GM12891 (cell line): ENCODE measurements at places on chromosomes 2 and 18.

DNA sequence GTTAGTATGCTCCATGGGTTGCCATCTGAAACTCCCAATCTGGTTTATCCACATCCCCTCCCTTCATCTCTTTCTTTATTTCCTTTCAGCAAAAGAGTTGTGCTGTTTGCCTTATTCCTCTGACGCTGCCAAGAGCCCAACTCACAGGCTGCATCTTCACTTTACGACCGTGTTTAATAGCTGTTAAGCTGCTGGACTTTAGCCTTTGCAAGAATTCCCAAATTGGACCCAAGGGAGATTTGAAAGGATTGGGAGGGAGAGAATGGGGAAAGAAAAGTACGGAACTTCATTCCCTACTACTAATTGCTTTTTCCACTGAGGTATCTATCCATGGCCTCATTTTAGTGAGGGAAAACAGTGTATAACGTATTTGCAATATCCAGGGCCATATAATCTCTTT is 263.4 kb upstream of the MEIS1 start:
- DNase-seq: no peak

GRCh38 chr2:237290261-237290660 is 123.7 kb downstream of the COL6A3 start:
- DNase-seq: no peak

DNA sequence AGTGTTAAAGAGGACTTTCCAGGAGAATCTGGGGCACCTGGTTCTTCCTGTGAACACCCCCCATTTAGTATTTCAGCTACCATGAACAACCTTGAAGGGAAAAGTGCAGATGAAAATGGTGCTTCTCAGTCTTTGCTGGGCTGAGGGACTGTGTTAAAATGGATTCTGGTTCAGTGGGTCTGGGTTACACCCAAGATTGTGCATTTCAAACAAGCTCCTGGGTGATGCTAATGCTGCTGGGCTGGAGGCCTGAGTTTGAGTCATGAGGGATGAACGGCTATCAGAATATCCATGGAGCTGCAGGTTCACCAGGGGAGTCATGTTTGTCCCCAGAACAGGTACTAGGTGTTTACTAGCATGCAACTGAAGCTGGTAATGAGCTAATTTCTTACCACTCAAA is 24.0 kb downstream of the MRPL44 start:
- DNase-seq: no peak

DNA sequence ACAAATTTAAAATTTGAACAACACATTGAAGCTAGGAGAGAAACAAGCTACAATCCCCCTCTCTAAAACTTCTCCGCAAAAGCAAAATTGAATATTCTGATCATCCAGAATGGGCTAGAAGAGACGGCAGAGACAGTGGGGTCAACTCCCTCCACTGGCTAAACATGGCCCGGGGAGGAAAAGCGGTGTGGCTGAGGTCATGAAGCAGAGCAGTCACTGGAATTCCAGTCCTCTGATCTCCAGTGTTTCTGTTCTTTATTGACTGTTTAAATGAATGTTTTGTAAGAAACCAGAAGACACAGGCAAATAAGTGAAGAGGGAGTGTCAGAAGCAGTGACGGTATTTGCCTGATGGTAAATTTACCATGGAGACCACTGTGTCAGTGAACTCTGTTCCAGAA is 116.2 kb downstream of the GAREM1 start:
- no peak for DNase-seq

DNA sequence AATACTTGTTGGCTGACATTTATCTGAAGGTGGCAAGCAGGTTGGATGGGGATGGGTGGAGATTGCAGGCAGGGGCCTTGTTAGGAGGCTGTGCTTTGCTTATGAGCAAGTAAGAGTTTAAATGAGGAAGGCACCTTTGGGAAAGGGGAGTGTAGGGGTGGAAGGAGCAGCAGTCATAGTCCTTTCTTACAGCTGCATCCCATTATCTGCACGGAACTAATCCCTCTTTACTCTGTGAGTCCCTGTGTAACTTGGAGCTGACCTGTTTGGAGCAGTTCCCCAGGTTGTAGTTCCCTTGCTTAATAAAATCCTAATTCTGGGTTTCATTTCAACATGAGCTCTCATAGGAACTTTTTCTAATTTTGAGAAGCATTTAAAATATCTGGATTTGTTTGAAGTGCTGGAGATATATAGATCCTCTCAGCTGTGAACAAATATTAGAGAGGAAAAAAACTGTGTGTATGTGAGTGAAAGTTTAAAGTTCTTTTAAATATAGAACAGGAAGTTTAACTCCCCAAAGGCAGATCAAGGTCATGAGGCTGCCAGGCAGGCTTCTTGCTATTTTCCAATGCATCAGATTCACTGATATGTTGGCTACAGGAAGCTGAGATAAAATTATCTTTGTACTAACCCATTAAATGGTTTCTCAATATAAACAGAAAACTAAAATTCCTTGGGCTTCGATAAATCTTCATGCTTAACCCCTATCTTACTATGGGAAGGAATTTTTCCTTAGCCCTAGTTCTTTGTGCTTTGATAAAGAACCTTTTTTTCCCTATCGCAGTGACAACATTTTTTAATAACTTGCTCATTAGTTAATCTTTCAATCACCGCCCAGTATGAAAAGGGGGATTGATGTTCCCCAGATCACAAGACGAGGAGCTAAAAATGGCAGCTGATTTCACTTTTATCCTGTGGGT is 104.6 kb upstream of the EML6 start:
- no peak for DNase-seq

DNA sequence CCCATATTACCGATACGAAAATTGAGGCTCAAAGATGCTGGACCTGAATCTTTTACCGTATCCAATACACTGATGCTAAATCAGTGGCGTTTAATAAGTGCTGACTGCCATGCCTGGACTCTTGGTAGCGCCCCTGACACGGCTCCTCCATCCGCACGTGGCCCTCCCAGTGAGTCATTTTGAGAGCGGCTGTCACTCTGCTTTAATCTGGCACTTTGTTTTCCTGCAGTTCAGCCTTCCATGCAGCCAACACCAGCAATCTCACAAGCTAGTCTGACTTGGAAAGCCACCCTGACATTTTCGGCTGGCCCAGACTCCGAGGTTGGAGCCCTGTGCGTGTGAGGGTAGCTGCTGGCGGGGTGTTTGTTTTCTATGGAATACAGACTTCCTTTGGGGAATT is 155.1 kb upstream of the LMAN1 start:
- no peak for DNase-seq

DNA sequence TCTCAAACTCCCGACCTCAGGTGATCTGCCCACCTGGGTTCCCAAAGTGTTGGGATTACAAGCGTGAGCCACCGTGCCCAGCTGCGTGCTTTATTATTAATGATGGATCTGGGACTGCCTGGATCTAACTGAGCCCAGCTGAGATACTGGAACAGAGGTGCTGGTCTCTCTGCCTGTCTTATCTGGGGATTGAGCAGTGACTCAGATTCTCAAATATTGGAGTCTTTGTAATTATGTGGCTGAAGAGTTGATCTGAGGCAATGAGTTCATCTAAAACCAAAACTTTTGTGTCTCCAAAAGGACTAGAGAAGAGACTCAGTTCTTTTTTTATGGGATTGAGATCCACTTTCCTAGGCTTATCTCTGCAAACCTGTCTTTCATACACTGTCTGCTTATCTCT is 16.3 kb downstream of the PLEKHB2 start:
- DNase-seq: no peak

DNA sequence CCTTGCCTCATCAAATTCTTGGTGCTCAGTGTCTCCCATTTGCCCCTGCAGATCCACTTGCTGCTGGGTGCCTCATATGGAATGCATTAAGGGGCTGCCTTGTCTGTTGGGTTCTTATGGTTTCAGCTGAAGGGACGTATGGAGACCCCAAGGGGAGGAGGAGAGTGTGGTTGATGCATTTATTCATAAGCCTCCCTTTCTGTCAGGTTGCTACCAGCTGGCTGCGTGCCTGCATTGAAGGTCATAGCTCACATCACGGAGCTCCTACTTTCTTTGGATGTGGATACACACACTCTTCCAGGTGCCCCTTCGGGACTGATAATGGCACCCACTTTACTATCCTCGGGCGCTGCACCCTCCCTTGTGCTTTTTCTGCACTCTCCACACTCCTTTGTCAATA is 377.9 kb downstream of the SLC4A3 start:
- DNase-seq: no peak

GRCh38 chr2:68857855-68858456 is 13.2 kb downstream of the BMP10 start:
- no peak for DNase-seq

- DNase-seq: no peak
Measured at GRCh38 chr2:170966648-170967396, 37.8 kb downstream of the GORASP2 start.

DNA sequence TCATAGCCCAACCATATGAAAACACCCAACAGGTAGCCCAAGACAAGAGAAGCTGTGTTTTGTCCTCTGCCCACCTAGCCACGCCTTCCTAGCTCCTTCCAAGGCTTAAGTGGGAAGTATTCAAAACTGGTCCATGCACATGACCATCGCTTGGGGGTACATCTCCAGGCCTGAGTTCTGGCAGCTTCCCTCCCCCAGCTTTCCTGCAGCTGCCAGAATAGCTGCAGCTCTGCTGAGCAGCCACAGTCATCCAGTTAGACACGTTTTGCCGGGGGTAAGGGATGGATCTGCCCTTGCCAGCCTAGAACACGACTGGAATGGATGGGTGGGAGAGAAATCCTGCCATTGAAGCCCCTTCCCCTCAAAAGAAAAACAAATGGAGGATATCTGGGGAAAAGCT is 166.8 kb downstream of the NRP2 start:
- no peak for DNase-seq

DNA sequence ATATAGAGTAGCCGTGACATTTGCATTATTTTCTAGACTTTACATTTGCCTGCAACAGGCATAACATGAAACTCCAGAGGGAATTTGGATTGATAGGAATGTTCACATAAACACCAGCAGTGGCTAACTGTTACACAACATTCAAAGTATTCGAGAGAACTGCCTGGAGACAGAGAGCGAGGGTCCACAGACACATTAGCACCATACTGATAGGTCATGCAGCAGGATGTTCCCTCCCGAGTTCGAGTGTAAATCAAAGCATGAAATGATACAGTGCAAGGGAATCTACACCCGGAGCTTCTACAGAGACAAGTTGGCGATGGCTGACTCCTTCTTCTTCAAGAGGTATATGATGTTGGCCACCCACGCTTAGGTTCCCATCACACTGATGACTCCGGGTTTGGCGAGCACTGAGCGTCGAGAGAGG is 89.5 kb downstream of the COL6A3 start:
- DNase-seq: no peak

DNA sequence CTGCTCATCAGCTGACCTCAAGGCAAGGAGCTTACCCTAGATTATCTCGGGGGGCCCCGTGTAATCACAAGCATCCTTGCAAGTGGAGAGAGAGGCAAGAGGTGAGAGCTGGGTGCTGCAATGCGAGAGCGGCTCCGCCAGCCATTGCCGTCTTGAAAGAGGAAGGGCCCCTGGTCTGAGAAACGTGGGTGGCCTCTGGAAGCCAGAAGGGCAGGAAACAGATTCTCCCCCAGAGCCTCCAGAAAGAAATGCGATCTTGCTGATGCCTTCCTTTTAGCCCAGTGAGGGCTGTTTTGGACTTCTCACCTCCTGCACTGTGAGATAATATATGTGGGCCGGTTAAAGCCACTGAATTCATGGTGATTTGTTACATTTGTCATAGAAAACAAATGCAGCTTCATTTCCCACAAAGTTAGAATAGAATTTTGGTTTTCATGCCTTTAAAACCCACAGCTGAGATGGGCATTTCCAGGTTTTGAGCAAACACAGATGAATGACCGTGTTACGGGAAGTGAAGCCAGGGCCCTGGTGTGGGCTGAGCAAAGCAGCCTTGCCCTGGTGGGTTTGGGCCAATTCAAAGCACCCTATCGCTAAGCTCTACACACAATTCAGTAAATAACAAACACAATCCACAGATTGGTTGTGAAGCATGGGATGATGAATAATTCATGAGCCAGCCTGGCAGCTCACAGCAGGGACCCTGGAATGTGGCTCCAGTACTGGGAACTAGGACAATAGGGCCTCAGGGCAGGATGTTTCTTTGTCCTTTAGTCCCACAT is 319.9 kb upstream of the HS6ST1 start:
- DNase-seq: no peak

GRCh38 chr2:43142921-43143438 is 83.4 kb downstream of the ZFP36L2 start:
- no peak for DNase-seq

- DNase-seq: no peak
Measured at GRCh38 chr18:54251606-54252390, 17.5 kb upstream of the POLI start.

DNA sequence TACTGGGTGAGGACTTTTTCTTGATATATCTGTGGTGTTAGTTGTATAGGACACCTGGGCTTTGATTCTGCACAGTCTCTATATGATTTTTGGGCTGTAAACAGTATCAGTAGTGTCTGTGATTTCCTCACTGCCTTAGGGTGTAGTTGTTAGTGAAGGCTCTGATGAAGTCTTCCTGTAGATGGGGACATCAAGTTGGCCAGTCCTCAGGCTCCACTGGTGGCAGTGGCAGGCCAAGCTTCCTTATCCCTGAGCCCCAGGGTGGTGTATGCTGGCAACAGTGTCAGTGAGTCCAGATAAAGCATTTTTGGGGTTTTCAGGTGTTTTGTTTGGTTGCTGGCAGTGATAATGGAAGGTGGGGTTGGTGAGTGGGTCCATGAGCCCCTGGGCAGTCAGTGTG is 961.4 kb downstream of the DSC3 start:
- DNase-seq: no peak

GRCh38 chr18:8932866-8933265 is 169.6 kb upstream of the NDUFV2 start:
- no peak for DNase-seq

DNA sequence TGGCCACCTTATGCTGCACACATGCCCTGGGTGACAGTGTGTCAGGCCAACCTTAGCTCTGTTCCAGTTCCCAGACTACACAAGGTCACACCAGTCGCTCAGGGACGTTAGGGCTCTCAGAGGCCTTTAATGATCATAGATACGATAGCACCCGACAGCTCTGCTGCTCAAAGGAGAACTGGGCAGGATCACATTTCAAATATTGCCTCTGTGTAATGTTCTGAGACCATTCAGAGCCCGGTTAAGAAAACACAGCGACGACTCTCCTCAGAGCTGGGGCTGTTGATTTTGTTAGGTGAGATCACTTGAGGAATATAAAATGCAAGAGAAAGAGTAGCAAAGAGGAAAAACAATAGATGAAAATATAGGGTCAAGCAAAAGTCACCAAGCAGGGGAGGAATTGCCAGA is 166.6 kb upstream of the TANK start:
- no peak for DNase-seq

DNA sequence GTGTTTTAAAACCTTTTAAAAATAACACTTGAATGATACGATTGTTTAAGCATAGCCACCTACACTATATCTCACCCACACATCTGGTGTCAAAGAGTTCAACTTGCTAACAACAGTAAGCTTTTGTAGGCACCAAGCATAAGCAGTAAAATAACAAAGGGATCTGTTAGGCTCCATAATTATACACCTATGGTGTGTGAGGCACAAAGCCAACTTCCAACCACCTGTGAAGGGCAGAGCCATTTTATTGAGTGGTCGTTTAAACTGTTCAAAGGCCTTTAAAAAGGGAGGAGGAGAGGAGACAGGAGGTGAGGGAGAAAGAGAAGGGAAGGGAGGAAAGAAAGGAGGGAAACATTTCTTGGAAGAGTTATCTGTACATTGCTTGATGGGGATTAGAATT is 27.9 kb downstream of the NEMP2 start:
- no peak for DNase-seq
